Stimulated activated CD8-positive, alpha-beta memory T cell treated with anti-CD3 and anti-CD28 coated beads, Interleukin-4, amount 100 ng/mL, for 1 hour (primary cell): ENCODE measurements at places on chromosomes 1 and 21.

GRCh38 chr1:64356636-64357256, 113.2 kb upstream of the CACHD1 start:
- DNase-seq = no peak

DNA sequence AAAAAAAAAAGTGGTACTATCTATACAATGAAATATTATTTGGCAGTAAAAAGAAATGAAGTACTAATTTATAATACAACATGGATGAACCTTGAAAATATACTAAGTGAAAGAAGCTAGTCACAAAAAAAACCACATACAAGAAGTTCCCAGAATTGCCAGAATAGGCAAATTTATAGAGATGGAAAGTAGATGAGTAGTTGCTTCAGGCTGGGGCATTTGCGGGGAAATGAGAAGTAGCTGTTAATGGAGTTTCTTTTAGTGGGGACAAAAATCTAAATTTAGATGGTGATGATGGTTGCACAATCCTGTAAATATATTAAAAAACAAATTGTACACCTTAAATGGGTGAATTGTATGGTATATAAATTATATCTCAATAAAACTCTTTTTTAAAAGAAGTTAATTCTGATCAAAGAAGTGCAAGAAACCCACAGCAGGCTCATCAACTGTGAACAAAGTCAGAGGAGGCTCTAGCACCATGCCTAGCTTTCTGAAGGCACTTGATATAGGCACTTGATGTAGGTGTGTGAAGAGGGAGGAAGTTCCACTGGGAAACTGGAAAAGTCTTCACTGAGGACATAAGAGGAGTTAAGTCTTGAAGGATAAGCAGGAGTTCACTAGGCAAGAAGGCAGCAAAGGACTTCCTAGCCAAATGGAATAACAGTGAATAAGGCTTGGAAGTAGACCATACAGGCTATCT, 52.5 kb downstream of the DMAP1 start:
- DNase-seq = no peak

DNA sequence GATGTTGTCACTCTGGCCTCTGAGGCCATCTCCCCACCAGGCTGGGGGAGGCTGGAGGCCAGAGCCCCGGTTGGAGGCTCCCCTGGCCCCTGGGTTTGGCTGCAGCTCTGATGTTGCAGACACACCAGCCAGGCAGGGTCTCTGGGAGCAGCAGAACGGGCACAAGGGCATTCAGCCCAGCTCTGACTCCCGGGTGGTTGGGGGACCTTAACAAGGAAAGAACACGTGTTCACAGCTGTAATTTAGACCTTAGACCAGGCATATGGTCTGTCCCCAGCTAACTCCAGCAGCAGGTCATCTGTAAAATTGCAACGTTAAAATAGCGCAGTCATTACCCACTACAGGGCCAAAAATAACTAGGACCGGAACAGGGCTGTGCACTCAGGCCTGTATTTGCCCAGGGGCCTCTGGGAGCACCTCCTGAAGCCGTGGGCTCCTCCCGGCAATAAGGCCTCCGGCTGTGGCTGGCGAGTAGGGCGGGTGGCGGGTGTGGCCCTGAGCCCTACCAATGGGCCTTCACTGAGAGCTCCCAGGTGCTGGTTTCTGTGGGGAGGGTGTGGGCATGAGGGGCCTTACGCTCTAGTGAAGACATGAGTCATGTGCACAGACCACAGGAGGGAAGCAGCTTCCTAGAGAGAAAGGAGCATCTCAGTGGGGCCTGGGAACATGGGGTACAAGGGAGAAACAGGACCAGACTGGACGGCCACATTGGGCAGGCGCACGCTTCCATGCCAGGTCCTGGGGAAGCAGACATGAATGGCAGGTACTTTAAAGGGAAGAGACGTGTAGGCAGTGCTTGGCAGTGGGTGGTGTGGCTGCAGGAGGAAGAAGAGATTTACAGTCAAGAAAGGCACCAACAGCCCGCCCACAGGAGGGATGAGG, 6.1 kb downstream of the LDLRAP1 start:
- peak; percentile 54 for DNase-seq

- DNase-seq = no peak
Measured at GRCh38 chr1:27595597-27595996, 8.3 kb downstream of the AHDC1 start.

DNA sequence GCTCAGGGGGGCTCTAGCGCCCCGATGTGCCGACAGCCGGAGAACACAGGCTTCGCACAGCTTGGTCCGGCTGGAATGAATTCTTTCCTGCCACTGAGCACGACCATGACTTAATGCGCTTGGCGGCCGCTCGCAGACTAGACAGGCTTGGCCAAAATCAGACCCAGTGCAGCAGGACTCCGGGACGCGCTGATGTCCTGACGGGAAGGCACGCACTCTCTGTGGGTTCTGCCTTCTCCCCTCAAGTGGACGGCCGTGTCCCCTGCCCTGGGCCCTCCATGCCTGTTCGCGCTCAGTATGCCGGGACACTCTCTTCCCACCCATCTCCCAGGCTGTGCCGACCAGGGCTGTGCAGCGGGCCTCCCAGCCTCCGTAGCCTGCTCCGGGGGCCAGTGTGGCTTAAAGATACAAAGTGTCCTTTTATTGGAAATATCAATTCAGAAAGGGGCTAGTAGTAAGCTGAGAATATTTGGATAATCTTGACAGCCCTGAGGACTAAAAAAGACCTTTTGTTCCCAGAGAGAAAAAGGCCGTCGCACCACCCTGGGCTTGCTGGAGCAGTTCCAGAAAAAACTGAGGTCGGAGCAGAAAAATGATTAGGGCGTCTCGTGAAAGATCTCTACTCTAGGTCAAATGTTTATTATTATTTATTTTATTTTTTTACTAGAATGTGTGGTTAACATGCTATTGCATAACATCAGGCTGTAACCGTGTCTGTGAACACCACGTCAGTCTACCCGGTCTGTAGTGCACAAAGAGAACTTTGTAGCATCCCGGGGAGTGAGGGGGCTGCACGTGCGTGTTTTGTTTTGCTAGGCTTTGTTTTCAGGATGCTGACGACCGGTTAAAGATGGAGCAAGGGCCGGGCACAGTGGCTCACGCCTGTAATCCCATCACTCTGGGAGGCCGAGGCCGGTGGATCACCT, 88.1 kb upstream of the ARHGEF16 start:
- no peak for DNase-seq

DNA sequence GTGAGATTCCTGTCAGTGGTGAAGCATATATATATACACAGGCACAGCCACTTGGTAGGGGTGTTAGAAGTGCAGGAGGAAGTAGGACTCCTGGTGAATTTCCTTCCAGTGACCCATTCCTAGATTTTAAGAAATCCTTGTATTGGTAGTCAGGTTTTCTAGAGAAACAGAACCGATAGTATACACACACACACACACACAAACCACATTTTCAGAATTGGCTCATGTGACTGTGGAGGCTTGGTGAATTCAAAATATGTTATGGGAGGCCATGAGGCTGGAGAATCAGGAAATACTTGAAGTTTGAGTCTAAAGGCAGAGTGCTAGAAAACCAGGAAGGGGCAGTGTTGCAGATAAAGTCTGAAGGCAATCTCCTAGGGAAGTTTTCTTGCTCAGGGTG, 114.2 kb downstream of the FCRL5 start:
- no peak for DNase-seq

DNA sequence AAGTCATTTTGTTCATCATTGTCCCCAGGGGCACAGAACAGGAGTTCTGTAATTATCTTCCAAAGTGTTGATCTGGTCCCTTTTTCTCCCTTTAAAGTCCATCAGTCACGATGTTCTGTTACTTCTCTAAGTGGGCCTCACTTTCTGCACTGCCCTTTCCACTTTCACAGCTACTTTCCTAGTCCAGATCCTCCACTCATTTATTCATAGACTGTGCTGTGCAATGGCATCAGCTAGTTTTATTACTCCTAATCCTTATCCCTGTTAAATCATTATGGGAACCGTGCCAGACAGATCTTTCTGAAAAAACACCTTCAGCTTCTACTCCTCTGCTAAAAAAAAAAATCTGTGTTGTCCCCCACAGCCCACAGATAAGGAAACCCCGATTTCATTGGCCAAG, 64.0 kb upstream of the BCL10 start:
- DNase-seq = no peak

DNA sequence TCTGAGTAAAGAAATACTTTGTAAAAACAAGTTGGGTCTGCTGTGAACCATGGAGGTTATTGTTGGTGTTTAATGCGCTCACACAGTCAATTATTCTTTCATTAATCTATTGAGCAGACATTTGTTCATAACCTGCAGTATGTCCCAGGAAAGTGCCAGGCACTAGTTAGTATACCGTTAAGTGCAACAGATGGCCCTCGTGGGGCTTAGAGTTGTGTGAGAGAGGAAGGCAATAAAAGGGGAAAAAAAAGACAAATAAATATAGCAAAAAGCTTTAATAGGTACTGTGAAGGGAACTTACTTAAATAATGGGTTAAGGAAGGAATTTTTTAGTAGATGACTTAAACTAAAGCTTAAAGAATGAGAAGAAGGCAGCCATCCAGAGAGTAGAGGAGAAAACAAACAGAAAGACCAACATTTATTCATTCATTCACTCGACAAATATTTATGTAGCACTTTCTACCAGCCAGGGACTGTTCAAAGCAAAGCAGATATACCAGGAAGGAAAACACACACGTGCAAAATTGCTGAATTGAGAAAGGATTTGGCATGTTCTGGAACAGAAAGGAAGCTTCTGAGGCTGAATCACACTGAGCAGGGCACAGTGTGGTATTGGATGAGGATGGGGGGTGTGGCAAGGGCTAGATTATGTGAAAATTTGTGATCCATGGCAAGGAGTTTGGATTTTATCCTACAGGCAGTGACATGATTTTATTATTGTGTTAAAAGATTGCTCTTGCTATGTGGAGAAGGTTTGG, 296.1 kb upstream of the SGIP1 start:
- no peak for DNase-seq

GRCh38 chr21:34836103-34836932, 167.5 kb downstream of the CLIC6 start:
- no peak for DNase-seq

GRCh38 chr1:4561205-4561604, 93.2 kb upstream of the AJAP1 start:
- DNase-seq = no peak

- no peak for DNase-seq
Measured at GRCh38 chr1:64867266-64867665, 99.1 kb downstream of the JAK1 start.

GRCh38 chr1:14850563-14850962, 252.1 kb downstream of the KAZN start:
- DNase-seq = no peak

DNA sequence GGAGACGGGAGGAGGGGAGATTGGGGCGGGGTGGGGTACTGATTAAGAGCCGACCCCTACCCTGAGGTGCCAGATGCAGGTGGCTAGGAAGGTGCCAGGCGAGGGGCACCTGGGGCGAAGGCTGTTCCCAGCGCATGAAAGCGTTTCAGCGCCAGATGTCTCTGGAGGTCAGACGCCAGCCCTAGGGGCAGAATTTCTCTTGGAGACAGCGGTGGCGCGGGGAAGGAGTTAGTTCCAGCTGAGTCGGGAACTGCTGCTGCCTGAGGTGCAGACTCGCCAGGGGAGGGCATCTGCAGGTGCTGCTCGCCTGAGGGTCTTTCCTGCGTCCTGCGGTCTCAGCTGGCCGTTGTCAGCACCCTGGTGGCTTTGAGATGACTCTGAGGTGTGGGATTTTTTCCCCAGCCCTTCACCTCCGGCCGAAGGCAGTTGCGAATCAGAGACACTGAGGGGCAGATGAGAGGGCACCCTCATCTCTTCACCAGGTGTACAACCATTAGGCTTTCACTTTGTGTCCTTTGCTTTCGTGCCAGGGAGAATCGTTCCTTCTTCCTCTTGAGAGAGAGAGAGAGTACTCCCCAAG, 539 bp downstream of the CGN start:
- no peak for DNase-seq

DNA sequence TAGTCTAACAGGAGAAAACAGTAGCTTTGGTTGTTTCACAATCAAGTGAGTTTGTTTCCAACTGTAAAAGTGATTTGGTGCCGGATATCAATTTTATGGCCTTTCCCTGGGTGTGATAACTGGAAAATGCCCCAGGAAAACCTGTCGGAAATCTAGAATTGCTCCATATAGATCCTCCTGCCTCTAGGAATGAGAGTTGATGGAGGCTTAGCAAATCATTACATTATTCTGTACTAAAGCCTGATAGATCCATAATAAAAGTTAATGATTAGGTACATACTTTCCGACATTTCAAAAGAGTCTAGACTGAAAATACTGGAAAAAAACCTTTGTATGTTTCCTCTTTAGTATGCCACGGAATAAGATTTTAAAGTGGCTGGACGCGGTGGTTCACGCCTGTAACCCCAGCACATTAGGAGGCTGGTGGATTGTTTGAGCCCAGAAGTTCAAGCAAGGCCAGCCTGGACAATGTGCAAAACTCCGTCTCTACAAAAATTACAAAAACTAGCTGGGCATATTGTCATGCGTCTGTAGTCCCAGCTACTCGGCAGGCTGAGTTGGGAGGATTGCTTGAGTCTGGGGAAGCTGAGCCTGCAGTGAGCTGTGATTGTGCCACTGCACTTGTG, 70.0 kb upstream of the SLC45A1 start:
- DNase-seq = no peak

- DNase-seq = no peak
Measured at GRCh38 chr1:212450331-212450881, 17.7 kb downstream of the NENF start.

DNA sequence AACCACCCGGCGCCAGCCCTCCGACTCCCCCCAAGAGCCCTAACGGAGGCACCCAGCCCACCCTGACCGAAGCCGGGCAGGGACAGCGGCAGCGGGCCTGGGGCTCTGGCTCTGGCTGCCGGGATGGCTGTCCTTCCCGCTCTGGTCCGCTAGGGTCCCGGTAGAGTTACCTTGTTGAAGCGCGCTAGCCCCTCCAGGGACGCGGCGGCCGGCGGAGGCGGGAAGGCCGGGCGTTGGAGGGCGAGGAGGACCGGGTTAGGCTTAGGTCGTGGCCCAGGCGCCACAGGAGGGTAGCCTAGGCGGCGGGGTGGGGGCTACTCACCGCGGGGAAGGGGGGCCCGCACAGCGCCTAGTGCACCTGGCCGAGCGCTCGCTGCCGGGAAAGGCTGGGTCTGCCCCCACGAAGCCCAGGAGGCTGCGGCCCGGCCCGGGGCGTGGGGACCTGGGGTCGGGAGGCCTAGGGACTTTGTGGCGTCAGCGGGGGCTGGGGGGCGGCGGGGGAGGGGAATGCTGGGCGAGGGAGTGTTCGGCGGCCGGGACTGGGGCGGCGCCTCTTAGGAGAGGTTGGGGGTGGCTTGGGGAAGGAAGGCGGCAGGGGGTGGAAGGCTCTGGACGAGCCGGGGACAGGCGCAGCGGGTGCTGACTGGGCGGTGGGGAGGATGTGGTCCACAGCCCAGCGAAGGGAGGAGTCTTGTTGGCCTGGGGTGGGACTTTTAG, at the start of gene TRIM17:
Gene TRIM17, minus strand, starts transcription at position 645 of the 717 bp plus-strand sequence. CDS start 1,789 bp downstream, outside the sequence.
- no peak for DNase-seq

- DNase-seq = no peak
Measured at GRCh38 chr1:78492386-78492950, 1.7 kb downstream of the PTGFR start.

GRCh38 chr1:158979229-158979628, 30.5 kb upstream of the IFI16 start:
- DNase-seq = no peak

DNA sequence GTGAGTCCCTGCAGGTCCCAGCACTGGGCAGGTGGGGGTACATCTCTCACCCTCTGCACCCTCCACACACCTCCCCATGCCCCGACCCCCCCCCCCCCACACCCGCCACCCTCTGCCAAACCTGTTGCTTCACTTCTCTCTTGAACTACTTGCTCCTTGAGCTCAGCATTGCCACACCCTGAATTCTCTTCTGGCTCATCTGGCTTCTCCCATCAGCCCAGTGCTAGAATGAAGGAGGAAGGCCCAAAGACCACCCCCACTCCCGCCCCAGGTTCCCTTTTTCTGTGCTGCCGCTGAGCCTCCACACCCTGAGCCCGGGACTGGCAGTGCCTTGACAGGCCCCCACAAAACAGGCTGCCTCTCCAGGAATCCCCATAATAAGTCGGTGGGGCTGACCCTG, 6.4 kb upstream of the TNNI1 start:
- no peak for DNase-seq
